GM10248 (cell line): ENCODE measurements at places on chromosomes 11 and 22.

DNA sequence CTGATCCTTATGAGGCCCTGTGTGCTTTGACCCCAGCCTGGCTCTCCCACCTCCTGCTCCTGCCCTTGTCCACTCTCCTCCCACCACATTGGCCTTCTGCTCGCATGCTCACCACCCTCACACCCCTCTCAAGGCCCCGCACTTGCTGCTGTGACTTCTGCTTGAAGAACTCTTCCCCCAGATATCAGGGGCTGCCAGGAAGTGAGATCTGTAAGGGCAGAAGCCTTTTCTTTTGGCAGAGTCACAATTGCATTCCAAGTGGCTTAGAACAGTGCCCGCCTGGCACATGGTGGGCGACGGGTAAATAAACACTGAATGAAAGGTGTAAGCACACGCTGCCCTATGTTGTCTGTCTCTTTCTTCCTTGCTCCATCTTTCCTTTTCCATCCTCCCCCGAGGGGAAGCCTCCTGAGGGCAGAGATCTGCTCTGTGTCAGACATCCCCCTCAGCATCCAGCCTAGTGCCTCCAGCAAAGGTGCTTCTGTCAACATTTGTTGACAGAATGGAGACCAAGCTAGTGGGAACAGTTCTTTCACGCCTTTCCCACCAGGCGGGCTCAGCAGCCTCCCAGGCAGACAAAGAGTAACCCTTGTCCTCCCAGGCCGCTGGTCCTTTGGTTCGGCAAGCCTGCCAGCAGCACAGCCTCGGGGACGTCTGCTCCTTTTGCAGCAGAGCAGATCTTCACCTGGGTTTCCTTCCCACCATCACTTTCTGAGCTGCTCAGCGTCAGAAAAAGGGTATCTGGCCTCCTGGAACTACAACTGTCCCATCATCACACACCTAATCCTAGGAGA lies 10.0 kb upstream of the PEX26 start:
- no peak for DNase-seq

DNA sequence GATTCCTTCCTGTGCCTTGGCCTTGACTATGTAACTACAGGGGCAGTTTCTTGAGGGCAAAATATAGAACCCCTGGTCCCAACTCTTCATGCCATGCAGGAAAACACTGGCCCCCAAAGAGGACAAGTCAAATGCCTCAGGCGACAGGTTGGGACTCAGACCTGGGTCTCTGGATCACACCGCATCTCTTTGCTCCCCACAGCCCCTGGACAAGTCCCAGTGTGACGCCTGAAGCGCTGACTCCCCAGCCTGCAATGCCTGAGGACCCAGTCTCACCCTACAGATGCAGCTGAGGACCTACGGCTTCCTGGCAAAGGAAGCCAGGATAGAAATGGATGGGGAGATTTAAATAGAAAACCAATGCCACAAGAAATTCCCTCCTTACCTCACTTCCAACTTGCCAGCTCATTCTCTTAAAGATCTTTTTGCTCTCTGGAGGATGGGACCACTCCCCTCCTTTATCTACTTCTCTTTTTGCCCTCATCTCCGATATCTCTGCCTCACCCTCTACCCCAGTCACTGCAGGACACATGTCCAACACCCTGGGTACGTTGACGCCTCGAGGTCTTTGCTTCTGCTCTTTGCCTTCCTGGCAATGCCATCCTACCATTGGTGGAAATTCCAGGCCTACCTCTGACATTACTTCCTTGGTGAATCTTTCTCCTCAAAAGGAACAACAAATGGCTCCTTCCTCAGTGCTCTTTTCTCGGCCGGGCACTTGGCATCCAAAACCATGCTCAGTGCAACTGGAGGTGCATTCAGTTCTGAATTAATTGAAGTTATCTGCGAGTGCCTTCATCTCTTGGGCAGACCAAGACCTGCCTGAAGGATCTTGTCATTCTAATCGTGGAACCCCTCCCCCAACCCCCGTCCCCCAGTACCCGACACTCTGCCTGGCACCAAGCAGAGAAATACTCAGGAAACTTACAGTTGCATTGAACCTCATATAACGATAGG lies 2.0 kb upstream of the PRDM11 start:
- DNase-seq = no peak

DNA sequence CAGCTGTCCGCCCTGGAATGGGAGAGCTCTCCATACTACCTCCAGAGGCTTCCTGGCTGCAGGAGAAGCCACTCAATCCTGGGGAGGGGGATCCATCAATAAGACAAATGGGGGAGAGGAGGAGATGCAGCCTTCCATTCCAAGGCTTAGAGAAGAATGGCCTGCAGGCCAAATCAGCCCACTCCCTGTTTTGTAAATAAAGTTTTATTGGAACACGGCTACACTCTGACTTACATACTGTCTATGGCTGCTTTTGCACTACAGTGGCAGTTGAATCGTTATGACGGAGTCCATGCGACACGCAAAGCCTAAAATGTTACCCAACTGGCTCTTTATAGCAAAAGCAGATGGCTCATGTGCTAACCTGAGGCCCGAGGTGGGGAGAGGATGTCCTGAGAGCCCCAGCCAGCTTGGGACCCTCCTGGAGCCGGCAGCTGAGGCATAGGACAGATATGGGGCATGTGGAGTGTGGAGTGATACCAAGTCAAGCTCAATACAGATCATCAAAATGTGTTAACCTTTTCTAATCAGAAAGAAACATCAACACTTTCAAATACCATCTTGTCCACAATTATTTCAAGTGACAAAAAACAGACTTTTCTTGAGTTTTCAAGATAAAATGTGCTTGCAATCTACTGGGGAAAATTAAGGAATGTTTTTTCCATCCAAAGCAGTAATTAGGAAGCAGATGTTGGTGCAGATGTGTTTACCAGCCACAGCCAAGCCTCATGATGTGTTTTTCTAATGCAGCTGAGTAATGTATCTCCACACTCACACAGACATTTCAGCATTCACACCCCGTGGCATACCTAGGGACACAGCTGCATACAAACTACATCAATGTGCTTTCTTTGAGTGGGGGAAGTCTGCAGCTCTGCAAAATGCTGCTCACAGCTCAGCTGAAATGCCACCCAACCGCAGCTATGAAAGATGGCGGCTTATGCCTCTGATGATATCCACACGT lies 181.6 kb downstream of the SHANK2 start:
- DNase-seq = no peak

GRCh38 chr11:105609341-105609781 lies 512 bp upstream of the GRIA4 start:
- peak; percentile 22 for DNase-seq

DNA sequence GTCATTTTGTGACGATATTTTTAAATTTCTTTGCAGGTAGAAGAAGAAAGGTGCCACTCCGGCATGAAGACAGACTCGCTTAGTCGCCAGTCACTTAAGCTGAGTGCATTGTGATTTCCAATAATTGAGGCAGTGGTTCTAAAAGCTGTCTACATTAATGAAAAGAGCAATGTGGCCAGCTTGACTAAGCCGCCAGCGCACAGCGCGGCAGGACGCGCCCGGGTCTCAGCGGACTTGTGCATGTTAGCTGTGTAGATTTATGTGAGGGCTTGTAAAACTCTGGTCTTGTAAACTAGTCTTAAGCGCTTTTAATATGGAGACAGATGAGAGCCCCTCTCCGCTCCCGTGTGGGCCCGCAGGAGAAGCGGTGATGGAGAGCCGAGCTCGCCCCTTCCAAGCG lies 5.6 kb downstream of the DGCR8 start:
- no peak for DNase-seq

DNA sequence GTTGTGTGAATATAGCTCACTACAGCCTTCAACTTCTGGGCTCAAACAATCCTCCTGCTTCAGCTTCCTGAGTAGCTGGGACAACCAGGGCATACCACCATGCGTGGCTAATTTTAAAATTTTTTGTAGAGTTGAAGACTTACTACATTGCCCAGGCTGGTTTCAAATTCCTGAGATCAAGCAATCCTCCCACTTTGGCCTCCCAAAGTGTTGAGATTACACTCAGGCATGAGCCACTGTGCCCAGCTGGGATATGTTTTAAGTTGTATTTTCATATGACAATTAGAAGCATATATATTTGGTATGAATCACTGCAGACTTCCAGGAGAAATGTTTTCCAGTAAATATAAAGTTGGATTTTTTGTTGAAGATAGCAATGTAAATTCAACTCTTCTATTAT lies 15.4 kb downstream of the DDX10 start:
- DNase-seq = no peak

GRCh38 chr22:41793871-41794270 lies 6.6 kb upstream of the CCDC134 start:
- no peak for DNase-seq

GRCh38 chr22:49505337-49506009 lies 322.2 kb downstream of the BRD1 start:
- no peak for DNase-seq

DNA sequence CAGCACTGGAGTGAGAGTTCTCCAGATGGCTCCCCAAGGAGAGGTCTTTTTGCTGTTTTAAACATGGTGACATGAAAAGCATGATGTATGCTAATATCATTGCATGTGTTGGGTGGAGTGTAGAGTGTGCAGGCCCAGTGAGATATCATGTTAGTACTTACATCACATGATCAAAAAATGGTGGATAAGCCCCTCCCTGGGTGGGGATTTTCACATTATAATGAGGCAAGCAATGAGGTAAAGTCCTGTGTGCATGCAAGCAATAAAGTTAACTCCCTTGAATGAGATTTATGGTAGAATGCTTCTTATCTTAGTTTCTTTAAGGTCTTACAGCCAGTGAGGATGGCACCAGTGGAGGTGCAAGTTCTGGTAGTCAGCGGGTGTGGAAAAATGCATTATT lies 8.5 kb downstream of the FAM111B start:
- no peak for DNase-seq

- no peak for DNase-seq
Observed at GRCh38 chr11:78038697-78039313, 15.7 kb upstream of the KCTD14 start.

DNA sequence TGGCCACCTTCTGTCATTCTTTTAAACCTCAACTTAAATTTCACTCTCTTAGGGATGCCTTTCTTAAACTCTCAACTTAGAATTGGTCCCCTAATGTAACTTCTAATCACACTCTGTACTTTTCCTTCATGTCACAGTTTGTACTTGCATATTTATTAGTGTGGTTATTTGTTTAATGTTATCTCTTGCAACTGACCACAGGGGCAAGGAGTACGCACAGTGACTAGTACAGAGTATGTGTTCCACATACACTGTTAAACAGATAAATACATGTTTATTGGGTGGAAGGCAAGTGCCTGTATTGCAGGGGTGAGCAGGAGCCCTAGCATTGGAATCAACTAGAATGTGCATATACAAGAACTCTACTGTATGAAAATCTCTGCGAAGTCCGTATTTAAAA lies 554.0 kb downstream of the INSC start:
- DNase-seq = no peak

DNA sequence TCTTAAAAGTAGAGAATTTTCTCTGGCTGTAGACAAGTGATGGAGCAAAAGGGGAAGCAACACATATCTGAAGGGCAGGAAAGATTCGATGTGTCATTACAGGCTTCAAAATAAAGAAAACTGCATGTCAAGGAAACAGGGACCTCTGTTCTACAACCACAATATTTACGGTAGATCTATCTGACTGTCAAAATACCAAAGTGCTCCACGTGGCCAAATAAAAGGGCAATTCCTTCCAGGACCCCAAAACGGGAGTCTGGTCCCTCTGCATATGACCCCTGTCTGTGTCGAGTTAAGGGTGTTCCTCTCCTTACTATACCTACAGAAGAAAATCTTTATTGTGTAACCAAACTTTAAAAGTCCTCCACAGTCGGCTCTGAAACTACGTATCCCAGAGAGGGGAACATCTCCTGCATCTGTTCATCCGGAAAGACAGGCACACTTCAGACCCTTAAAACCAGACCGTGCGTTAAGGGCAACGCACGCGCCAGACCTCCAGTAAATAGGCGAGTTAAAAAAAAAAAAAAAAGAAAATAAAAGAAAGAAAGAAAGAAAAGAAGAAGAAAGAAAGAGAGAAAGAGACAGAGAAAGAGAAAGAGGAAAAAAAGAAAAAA lies 756 bp downstream of the CLNS1A start:
- DNase-seq = peak; percentile 11

DNA sequence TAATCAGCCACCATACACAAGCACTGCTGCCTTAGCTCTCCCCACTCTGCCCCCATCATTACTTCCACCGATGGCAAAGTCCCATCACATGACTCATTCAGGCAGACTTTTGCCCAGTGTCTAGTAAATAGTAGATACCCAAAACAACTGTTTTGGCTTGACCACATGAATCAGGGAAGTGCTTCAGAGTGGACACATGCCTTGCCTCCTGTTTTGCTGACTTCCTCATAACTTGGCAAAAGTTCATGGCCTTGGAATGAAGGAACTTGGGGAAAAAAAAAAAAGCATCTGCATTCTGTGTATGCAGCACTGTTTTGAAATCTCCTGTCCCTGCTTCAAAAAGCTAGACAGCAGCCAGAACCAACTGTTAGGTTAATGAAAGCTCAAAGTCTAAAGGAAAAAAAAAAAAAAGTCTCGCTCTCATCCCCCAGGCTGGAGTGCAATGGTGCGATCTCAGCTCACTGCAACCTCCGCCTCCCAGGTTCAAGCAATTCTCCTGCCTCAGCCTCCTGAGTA lies 335.3 kb downstream of the FAM181B start:
- DNase-seq = no peak

DNA sequence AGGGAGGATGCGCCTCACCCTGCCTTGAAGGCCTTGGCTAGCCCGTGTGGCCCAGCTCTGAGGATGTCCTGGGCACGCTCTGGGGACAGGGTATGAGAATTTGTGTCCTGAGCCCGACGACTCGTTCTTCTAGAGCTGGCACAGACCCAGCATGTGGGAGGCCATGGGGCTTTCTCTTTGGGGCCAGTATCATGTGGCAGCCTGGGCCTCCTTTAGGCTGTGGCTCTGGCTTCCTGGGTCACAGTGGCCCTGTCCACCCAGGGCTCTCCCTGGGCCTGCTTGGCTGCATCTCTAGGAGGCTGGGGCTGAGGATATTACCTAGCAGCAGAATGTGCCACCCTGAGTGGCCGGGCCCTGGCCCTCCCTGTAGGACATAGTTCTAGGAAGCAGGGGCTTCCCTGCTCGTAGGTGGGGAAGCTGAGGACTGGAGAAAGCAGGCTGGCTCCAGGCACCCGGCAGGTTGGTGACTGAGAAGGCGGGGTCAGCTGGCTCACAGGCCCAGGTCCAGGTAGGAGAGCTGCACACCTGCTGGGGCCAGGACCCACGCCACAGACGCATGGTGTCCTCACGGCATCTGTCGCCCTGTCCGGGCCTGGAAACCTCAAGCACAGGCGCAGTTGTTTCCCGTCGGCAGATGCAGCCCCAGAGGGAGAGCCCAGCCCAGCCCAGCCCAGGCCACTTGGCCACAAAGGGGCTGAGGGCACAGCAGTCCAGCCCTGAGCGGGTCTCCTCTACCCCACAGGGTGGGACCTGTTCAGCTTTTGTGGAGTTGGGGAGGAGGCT lies 6.8 kb downstream of the CCDC188 start:
- no peak for DNase-seq

- no peak for DNase-seq
Observed at GRCh38 chr22:25795478-25795877, 53.5 kb downstream of the MYO18B start.
